NCI-H1092 (cell line): ENCODE measurements at places on chromosomes 4 and X.
A peak's percentile ranks its signal among the peaks of the same experiment; 100 is the strongest.

DNA sequence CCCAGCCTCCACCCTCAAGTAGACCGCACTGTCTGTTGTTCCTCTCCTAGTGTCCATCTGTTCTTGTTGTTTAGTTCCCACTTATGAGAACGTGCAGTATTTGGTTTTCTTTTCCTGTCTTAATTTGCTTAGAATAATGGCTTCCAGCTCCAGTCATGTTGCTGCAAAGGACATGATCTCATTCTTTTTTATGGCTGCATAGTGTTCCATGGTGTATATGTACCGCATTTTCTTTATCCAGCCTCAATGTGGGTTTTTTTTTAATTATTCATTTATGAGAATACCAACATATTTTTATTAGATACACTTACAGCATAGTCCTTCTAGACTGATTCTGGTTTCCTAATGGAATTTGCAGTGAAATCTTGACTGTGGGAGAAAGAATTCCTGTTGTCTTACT is 1.3 kb downstream of the VMA21 start:
- DNase-seq = no peak

GRCh38 chrX:9555354-9555753 is 90.5 kb downstream of the TBL1X start:
- no peak for DNase-seq

DNA sequence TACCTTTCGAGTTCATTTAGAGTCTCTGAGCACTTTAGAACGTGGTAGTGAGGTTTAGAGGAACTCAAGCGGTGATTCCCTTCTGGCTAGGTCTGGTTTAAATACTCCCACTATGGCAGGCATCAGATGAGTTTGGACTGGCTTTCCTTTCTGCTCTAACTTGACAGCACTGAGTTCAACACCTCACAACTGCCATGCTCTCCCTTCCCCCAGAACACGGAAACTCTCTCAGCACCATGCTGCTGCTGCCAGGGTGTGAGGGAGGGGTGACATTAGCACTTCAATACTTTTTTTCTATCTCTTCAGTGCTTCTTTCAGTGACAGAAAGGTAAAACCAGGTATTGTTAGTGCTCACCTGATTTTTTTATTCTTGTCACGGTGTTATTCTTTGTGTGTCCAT is 234.5 kb upstream of the AGTR2 start:
- DNase-seq = no peak

DNA sequence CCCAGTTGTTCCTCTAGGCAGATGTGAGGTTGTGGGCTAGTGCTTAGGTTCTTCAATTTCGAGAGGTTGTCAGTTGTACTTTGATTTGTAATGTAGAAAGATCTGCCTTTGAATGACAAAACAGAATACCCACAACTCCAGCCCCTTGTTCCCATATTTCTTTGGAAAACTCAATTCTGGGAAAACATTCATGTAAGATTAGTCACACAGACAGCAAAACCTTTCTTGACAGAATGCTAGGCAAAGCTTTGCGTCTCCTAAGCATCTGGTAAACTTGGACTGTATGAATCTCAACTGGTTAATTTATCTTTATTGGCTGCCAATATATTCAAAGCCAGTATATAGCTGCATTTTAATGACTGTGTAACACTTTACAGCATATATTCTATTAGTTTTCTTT is 34.9 kb downstream of the NOCT start:
- DNase-seq = no peak

DNA sequence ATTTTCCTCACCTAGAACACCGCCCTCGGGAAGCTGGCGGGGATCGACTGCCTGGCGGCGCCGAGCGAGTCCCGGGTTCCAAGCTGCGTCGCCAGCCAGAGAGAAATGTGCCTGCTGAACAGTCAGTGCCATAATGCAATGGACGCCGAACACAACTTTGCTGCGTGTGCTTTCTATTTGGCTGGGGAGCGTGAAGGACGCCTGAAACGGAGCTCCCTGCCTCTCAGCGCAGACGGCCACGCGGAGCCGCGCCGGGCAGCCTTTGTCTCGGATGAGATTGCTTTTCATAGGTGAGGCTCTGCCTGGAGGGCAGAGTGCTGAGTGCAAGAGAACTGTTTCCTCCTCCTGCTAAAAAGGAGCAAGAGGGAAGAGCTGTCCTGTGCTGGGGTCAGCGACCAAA is 107.7 kb upstream of the BCOR start:
- DNase-seq = no peak

- no peak for DNase-seq
These were observed 52.1 kb upstream of the KDR start for GRCh38 chr4:55177461-55177860.

DNA sequence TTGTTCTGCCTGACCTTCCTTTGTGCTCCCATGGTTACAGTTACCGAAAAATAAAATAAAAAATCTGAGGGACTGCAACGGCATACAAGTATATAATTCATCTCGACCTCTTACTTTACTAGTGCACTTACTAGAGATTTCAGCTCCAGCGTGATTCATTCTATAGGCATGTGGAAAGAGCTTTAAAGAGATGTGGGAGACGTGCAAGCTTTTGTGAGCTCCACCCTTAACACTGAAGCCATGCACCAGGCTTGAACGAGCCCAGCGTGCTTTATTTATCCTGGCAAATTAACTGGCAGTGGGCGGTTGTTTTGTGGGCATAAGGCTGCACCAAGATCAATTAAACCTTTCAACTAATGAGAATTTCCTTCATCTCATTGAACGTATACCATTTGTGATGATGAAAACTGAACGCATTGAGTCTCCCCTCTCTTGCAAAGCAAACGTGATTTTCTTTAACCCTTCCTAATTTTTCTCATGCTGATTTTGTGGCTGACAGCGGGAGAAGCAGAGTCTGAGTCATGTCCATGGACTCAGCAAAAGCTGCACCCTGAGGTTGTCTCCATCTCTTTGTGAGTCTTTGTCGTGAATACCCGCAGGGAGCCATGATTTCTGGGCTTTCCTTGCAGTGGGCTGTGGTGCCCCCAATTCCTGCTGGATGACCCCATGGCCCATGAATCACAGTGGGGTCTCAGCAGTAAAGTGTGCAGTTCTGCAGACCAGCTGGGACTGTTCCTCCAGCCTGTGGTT is 60.1 kb downstream of the MXRA5 start:
- no peak for DNase-seq

GRCh38 chr4:2954358-2955185 is 8.6 kb downstream of the NOP14 start:
- no peak for DNase-seq

DNA sequence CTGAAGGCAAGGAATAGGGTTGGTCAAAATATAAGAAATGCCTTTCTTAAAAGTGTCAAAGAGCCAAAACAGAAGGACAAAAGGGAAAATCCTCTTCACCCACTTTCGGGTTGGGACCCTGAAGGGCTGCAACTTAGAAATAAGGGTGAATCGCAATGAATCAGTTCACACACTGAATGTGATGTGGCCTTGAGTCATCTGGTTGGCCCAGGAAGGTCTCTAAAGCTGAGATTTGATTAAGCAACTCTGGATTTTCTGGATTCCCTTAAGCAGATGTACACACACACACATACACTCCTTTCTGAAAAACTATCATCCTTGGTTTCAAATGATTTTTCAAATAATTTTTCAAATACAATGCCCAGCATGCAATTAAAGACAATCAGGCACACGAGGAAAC is 13.1 kb downstream of the TAB3 start:
- DNase-seq = no peak

GRCh38 chr4:45453258-45453853 is 670.5 kb downstream of the GABRG1 start:
- DNase-seq = no peak

GRCh38 chr4:13240066-13240465 is 244.1 kb downstream of the RAB28 start:
- DNase-seq = no peak

DNA sequence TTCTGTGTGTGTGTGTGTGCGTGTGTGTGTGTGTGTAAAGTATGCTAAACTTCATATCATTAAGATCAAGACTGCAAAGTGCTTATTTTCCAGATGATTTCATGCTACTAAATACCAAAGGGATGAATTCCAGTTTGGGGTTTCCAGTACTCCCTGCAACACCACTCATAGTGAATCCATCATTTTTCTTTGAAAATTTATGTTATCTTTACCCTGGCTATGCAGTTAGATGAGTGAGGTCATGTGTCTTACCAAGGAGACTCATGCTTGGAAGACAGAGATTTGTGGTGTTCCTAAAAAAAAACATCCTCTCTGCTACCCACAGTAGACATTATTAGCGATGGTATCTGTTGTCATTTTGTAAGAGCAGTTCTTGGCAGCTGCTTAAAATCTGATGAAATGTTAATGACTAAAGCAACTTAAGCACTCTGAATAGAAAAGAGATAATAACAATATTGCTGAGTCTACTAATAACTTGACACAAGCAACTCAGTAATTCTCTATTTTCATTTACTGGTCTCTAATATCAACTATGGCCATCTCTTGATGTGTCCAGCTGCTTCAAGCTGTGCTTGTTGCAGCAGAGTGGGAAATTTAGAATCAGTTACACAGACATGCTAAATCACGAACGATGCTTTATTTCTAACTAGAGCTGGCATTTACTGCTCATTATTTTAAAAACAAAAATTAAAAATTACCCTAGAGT is 1953.0 kb upstream of the IGFBP7 start:
- DNase-seq = no peak

GRCh38 chr4:48653217-48654014 is 126.7 kb downstream of the FRYL start:
- no peak for DNase-seq

DNA sequence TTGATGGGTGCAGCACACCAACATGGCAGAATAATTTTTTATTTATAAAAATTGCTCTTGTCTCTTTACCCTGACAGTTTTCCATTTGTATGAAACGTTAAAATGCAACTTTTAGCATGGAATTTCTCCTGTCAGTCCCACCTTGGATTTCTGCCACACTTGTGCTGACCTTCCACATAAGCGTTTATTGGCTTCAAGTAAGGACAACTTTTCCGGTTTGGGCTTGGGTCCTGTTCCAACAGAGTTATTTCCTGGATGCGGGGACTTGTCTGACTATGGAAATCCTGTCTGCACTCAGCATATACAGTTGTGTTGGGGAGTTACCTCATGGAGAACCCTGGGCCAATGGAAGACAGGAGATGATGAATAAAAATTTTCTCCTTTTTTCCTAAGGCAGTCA is 294.7 kb downstream of the NAF1 start:
- DNase-seq = no peak

GRCh38 chr4:84648178-84648577 is 65.3 kb downstream of the CDS1 start:
- no peak for DNase-seq

DNA sequence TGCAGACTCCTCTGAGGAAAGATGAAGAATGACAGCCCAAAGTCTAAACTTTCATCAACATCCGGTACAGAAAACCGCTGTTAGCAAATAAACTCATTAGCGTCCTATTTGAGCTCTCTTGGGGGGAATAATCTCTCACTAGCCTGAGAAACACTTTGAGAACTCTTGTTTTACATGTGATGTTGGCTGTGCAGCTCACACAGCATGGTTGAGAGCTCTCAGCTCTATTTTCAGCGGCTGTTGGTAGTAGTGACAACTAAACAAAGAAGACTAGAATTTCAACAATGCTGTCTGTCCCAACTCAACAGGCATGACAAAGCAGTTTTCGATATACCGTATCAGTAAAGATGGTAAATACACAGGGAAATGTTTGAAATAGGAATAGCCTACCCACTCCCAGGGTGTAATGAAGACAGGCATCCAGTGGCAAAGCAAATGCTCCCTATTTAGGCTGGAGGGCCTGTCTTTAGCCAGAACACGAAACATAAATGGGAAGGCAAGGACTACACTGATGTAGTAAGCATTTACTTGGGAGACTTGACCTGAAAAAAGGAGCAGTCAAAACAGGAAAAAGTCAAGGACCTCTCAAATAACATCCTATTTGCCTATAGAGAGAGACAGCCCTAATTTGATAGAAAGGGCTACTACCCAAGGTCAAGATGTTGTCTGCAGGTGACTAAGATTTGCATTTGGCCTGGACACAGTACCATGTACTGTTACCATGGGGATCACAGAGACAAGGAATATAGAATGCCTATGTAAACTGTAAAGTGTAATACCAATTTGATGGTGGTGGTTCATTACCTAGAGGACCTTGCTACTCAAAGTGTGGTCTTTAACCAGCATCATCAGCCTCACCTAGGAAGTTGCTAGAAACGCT is 60.4 kb downstream of the PPEF2 start:
- no peak for DNase-seq

DNA sequence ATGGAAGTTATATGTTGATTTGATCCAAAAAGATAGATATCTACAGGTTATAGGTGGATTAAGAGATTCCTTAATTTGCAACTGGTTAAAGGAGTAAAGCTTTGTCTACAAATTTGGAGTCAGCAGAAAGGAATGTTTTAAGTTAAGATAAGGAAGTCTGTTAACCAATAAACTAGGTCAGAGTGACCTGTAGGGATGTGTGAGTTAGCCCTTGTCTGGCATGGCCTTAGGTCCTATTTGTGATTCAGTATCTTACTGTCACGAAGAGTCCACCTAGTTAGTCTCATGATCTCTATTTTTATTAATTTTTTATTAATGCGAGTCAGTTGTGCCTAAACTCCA is 230.8 kb downstream of the INPP4B start:
- no peak for DNase-seq

DNA sequence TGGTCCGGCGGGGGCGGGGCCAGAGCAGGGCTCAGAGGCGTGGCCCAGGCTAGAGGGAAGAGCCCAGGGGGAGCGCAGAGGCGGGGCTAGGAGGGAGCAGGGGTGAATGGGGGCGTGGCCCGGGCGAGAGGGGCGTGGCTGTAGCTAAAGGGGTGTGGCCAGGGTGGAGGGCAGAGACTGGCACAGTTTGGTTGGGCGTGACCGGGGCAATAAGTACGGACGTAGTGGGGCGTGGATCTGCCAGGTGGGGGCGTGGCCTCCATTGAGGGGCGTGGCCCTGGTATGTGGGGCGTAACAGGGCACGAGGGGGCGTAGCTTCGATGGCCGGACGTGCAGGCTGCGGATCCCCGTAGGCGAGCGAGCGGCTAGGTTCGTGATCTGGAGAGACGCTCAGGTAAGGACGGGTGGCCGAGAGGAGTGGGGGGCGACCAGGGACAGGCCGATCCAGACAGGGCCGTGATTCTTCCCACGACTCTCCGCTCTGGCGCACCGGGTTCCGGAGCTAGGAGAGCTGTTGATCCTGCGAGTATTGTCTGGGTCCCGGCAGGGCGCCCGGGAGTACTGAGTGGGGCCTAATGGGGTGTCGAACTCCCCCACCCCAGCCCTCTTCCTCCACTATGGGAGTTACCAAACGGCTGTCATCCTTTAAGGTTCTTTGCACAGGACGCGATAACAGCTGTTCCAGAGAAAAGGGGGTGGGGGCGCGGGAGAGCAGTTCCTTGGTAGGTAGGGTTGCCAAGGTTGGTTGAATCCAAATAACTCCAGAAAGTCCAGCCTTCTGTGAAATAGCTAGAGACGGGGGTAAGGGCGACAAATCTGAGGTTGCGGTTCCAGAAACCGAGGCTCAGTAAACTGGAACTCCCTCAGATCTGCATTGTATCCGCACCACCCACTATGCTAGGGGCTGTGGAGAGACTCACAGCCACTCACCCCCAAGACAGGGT is at the start of gene CA5B:
CA5B (plus strand) TSS at position 312 of the 944 bp plus-strand sequence. CDS start 11,754 bp downstream, outside the sequence.
- DNase-seq = peak; percentile 38

GRCh38 chrX:97399400-97399799 is 515.7 kb downstream of the RPA4 start:
- no peak for DNase-seq

- DNase-seq = no peak
These were observed 19.2 kb downstream of the BLTP1 start for GRCh38 chr4:122171323-122171722.
